ENCODE measurements at places on chromosomes 7 and 10.

GRCh38 chr7:112103246-112103645 lies 103.0 kb downstream of the DOCK4 start:
- DNase-seq, result no peak

GRCh38 chr7:56125831-56126230 lies 9.6 kb upstream of the NUPR2 start:
- DNase-seq, result no peak

GRCh38 chr10:5195727-5196374 lies 786 bp upstream of the AKR1C4 start:
- no peak for DNase-seq

- no peak for DNase-seq
Observed at GRCh38 chr7:75072981-75073283, 670 bp downstream of the RCC1L start.

DNA sequence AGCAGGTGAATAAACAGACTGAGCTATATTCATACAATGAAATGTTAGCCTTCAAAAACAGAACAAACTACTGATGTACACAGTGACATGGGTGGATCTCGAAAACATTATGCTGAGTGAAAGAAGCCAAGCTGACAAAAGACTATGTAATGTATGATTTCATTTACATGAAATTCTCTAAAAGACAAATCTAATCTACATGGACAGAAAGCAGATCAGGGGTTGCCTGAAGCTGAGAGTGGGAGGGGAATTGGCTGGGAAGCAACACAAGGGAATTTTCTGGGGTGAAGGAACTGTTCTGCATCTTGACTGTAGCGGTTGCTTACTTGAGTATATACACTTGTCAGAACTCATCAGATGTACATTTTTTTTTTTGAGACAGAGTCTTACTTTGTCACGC lies 121.7 kb upstream of the SVIL start:
- no peak for DNase-seq

- DNase-seq, result no peak
Observed at GRCh38 chr10:132701099-132701845, 84.7 kb downstream of the NKX6-2 start.

DNA sequence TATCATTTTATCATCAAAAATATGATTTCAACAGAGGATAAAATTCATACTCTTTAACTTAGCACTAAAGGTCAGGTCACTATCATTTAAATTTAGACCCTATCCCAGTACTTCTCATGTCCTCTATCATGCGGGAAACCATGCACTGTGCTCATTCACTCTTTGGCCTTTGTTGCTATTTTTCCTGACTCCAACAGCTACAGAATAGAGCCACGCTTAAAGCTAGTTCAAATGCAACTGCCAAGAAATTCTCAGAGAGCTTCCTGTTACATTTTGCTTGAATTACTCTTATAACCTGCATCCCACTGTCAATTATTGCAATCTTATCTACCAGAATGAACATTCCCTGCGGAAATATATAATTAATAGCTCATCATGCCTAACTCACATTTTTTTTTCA lies 58.3 kb downstream of the SEMA3A start:
- DNase-seq, result no peak

DNA sequence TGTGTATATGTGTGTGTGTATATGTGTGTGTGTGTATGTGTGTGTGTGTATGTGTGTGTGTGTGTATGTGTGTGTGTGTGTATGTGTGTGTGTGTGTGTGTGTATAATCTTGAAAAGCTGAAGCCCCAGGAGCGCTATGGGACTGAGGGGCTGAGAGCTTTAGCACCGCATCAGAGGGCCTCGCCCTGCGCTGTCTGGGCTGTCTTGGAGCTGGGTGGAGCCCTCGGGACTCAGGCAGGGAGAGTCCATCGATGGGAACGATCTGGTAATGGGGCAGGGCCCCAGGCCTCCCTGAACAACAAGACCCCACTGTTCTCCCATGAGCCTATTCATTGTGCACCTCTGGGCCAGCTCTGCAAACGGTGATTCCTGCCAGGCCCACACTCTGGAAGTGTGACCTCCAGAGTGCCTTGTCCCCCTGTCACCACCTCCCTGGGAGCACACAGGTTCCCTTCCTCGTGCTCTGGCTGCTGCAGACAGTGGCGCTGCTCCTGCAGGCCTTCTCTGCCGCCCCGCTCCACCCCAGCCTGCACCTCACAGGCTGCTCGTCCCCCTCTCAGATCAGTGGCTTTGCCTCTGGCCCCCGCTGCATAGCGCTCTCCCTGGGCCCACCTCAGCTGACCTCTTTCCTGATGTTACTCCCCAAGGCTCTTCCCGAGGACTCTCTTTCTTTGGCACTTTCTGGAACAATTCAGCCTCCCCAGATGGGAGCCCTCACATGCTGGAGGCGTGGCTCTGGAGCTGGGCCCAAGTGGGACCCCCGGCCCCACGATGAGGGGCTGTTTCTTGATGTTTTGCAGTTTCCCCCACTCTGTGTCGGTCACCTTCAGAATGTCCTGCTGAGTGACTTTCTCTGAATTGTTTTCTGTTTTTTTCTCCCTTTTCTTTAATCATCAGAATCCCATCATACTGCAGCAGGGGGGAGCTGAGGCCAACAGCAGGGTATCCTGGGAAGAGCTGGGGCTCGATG lies 542.2 kb upstream of the FOXK1 start:
- DNase-seq, result no peak

DNA sequence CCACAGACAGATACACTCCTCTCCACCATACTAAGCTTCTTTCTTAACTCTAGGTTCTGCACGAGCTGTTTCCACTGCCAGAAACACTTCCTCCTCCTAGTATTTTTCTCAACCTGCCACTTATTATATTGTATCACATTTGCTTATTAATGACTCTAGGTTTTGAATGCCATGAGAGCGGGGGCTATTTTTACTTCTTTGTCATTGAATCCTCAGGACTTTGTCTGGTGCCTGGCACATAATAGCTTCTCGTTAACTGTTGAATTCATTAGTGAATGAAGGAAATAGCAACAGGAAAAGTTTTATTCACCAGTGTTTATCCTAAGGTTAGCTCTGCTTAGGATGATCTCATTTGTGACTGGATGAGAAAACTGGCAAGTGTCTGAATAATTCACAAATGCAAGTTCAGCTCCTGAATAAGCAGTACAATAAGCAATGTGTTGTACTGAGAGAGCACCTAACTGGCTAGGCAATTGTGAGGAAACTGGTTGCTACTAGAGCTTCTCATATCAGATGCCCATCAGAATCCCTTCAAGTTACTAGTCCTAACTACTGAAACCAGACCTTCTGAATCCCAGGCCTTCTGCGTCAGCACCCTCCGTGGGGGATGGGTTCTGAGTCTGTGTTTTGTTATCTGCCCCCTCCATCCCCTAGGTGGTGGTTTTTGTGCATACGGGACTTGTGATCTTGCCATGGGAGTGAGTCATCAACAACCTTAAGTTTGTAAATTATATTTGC lies 92.7 kb downstream of the LSMEM1 start:
- DNase-seq, result no peak

GRCh38 chr10:14703631-14704001 lies 71.1 kb downstream of the FAM107B start:
- DNase-seq, result no peak

- DNase-seq, result no peak
Observed at GRCh38 chr7:46080595-46081159, 159.6 kb upstream of the IGFBP3 start.

DNA sequence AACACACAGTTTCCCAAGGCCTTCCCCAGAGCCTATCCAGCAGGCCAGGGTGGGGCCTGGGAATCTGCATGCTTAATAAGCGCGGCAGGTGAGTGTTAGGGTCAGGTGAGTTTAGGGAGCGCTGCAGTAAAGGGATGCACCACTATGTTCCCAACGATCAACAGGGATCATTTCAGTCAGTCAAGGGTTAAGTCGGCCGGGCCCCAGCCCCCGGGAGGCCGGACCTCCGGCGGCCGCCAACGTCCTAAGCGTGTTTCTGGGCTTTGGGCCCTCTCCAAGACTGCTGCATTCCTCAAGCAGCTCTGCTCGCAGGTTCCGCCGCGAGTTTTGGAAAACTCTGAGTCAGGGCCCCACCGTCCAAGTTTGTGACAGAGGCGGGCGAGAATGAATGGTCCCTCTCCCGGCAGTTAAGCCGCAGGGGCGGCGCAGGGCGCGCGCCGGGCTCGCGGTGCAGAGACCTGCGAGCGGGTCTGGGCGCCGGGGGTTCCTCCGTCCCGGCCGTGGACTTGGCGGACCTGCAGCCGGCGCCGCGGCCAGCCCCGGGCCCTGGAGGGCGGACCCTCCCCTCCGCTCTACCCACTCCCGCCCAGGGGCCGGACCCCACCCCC lies 81.6 kb downstream of the ARHGAP22 start:
- no peak for DNase-seq

- DNase-seq, result no peak
Observed at GRCh38 chr7:123535517-123535916, 1.1 kb upstream of the IQUB start.

GRCh38 chr10:357201-357950 lies 222.1 kb downstream of the ZMYND11 start:
- no peak for DNase-seq

- no peak for DNase-seq
Observed at GRCh38 chr10:2970190-2970823, 97.0 kb upstream of the PFKP start.

DNA sequence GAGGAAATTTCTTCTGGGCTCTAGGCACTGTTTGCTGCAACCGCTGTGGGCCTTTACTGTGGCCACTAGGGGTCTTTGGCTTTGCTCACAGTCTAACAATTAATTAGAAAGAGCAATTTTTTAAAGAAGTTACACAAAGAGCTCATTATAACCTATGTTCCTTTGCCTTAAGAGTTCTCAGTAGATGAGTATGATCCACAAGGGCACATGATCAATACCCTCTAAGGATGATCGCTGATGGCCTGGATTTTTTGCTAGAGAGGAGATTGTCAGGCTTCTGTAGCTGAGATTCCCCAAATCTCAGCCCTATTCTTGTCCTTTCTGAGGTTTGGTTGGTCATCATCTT lies 80.8 kb upstream of the RHOBTB1 start:
- DNase-seq, result no peak

DNA sequence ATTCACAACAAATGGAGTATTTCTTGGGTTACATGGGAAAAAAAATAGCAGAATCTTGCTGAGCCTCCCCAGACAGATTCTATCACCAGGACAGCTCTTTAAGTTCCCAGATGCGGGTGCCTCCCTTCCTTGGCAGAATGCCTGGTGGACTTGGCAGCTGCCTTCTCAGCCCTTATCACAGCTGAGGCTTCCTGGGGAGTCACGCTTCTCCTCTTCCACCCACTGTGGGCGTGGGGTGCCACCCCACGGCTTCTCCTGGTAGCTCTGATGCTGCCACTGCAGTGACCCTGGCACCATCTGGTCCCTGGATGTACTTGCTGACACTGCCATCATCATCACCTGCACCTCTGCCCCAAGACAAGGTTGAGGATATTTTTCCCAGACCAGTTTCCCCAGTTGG lies 16.2 kb upstream of the NME8 start:
- DNase-seq, result no peak

GRCh38 chr10:102112210-102112817 lies 7.9 kb downstream of the LDB1 start:
- no peak for DNase-seq

Measured in activated gamma-delta T cell treated with Interleukin-2 at 50 U/mL for 16 hours (primary cell).